Activated T-helper 2 cell treated with anti-CD3 and anti-CD28 coated beads, Interferon-gamma antibody, Interleukin-2, Interleukin-4, amounts not matched to agents 10 μg/mL and 5 μg/mL and 100 μg/mL, durations not matched to agents 14 hours and 24 hours and 36 hours (primary cell): ENCODE measurements at places on chromosomes 11 and 22.

DNA sequence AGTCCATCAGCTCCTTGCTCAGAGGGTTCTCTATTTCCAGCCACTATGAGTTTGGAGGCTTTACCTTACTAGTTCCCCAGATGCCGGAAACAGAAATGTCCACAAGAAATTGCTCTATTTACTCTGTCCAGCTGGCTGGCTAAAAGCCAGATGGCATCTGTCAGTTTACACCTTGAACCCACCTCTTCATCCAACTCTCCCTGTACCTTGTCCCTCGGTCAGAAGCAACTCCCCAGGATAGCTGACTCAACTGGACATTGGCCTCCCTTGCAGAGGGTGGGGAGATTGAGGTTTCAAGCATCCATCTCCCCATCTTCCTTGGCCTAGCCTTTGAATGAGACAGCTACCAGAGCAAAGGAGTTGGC is 1.7 kb downstream of the C2CD2L start:
- H3K4me1 ChIP-seq, result peaks cover 37% of the 10 kb centered on the region
- no peak for DNase-seq
- peaks cover 38% of the 10 kb centered on the region for H3K36me3 ChIP-seq
- H3K4me3 ChIP-seq, result peak overlapping the region; percentile 98
- H3K27me3 ChIP-seq, result no peaks in the 10 kb centered on the region

- H3K4me3 ChIP-seq, result no peak overlapping the region
- no peaks in the 10 kb centered on the region for H3K4me1 ChIP-seq
- H3K27me3 ChIP-seq, result no peaks in the 10 kb centered on the region
These were observed 96.6 kb downstream of the MPPED2 start for GRCh38 chr11:30489511-30489910.

DNA sequence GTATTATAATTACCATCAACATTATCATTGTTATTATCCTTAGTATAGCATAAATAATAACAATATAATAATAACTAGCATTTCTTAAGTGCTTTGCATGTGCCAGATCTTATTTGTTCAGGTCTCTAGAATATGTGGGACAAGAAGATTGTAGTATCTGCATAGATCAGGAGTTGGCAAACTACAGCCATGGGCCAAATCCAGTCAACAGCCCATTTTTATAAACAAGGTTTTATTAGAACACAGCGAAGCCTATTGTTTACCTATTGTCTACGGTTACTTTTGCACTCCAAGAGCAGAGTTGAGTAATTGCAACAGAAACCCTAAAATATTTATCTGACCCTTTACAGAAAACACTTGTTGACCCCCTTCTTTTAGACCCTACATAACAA is 81.4 kb downstream of the SLC1A2 start:
- peaks cover 3% of the 10 kb centered on the region for H3K36me3 ChIP-seq
- H3K27me3 ChIP-seq, result no peaks in the 10 kb centered on the region
- H3K27ac ChIP-seq, result no peak overlapping the region
- H3K4me3 ChIP-seq, result no peak overlapping the region
- no peak for DNase-seq
- peaks cover 36% of the 10 kb centered on the region for H3K4me1 ChIP-seq

DNA sequence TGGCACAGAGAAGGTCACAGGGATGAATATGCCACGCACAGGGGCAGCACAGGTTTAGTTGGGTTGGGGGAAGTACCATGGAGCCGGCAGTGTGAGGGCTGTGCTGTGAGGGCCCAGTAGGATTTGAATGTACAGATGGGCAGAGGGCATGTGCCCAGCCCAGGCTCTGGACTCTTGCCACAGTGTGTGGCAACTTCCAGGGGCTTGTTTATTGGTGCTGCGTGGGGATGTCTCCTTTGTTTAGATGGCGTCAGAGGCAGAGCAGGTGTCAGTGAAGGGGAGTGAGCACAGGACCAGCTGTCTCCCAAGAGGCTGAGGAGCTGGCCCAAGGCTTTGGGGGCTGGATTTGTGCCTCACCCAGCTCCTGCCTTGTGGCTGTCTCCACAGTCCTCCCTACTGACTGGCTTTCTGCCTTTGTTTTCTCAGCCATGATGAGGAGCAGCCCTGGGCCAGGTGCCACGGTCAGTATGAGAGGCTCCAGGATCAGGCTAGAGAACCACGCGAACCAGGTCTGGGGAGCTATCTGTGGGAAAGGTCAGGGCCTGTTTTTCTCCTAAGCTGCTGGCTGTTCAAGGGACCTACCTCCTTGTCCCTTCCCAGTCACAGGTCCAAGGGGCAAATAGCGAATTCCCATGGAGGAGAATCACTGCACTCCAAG is 21.9 kb downstream of the SUN2 start:
- H3K36me3 ChIP-seq, result peaks cover 88% of the 10 kb centered on the region
- DNase-seq, result no peak
- H3K4me1 ChIP-seq, result peaks cover 16% of the 10 kb centered on the region
- H3K27ac ChIP-seq, result peak overlapping the region; percentile 58
- H3K27me3 ChIP-seq, result no peaks in the 10 kb centered on the region

GRCh38 chr11:35590412-35590811 is 27.8 kb upstream of the FJX1 start:
- H3K4me3 ChIP-seq, result no peak overlapping the region
- peaks cover 8% of the 10 kb centered on the region for H3K27me3 ChIP-seq
- no peak for DNase-seq
- no peak overlapping the region for H3K27ac ChIP-seq
- H3K36me3 ChIP-seq, result no peaks in the 10 kb centered on the region

GRCh38 chr11:1392111-1392510 is 2.4 kb downstream of the BRSK2 start:
- peaks cover 29% of the 10 kb centered on the region for H3K27me3 ChIP-seq
- no peaks in the 10 kb centered on the region for H3K36me3 ChIP-seq
- H3K4me3 ChIP-seq, result no peak overlapping the region
- no peak for DNase-seq

DNA sequence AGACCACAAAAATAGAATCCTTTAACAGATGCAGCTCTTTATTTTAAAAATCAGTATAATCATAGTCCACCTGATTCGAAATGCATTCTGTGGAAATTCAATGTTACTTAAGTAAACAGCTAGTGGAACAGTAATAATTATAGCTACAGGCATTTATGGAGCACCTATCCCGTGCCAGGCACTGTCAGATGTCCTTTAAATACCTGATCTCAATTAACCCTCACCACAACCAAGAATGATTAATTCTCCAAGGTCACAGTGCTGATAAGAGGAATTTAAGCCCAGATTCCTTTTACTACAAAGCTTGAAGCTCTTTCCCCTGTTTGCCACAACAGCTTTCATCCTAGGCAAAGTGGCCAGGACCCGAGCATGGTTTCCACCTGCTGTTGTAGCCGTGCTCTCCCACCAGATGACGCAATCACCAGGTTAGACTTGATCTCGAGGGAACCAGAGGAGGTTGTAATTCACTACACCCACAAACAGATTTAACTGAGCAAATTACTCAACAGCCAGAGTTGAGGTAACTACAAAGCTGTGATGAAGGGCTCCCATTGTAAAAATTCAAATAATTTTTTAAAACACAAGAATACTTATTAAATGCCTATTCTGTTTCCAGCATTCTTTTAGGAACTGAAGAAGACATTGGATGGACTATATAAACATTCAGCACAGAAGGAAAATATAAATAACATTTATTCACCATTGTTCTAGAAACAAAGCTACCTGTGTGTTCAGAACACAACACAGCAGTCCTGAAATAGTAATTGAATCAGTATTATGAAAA is 10.3 kb downstream of the PRDM10 start:
- no peak overlapping the region for H3K27ac ChIP-seq
- H3K4me1 ChIP-seq, result peaks cover 6% of the 10 kb centered on the region
- no peak overlapping the region for H3K4me3 ChIP-seq
- no peak for DNase-seq
- peaks cover 19% of the 10 kb centered on the region for H3K36me3 ChIP-seq

- H3K27ac ChIP-seq, result no peak overlapping the region
- H3K36me3 ChIP-seq, result no peaks in the 10 kb centered on the region
- no peaks in the 10 kb centered on the region for H3K4me1 ChIP-seq
- DNase-seq, result no peak
- H3K4me3 ChIP-seq, result no peak overlapping the region
These were observed 1047.3 kb upstream of the CNTN5 start for GRCh38 chr11:97973352-97973857.

DNA sequence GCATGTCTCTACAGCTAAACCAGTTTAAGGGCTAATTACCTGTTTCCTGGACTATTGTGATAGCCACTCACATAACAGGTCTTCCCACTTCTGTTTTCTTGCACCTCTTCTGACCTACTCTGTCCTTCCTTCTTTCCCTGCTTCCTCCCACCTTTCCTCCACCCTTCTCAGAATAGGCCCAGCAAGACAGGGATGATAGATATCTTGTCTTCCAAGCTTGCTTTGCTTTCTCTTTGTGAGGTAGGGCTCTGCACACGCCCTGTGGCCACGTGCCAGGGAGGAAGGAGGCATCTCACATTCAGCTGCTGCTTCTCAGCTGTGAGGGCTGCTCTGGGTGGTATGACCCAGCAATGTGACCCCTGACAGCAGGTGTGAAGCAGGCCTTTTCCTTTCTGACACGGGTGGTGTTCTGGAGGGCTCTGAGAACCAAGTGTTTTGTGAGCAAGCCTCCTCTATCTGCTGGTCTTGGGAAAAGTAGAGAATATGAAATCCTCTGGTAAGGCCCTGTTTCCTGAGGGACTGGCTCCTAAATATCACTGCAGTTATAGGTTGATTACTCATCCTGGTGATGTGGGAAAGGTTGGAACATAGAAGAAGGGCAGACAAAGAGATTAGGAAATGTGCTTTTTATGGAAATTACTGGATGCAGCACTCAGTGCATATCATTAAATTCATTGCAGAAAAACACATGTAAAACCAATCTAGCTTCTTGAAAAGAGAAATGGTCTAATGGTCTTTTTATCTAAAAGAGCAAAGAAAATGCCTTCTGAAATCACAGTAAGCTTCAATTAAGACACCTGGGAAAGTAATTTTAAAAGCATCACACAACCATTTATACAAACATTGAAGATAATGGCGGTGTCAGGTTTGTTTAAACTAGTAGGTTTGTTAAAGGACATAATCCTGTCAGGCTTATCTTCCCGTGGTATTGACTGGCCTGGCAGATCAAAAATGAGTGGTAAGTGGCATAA is 8.5 kb downstream of the AMOTL1 start:
- no peaks in the 10 kb centered on the region for H3K36me3 ChIP-seq
- peaks cover 26% of the 10 kb centered on the region for H3K27me3 ChIP-seq
- H3K4me1 ChIP-seq, result peaks cover 22% of the 10 kb centered on the region
- no peak for DNase-seq

GRCh38 chr11:95495706-95496105 is 264.7 kb upstream of the SESN3 start:
- H3K36me3 ChIP-seq, result no peaks in the 10 kb centered on the region
- peaks cover 3% of the 10 kb centered on the region for H3K27me3 ChIP-seq
- H3K4me3 ChIP-seq, result no peak overlapping the region
